ENCODE measurements at places on chromosomes 11 and 22.

DNA sequence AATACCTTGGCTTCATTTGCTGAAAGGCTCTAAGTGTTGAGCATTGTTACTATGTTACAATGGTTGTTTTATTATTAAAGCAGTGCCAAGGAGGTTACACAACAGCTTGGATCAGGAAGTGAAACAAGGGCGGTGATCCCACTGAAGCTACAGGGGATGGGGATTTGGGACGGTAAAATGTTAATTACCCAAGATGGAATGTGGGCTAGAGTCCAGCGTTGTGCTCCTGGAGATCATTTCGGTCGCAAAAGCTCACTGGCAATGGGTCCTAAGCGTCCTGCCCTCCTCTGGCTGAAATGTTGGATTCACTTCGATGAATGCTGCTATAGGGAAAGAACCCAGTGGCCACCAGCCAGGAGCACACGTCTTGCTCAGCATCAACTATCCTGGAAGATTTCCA is 48.3 kb downstream of the FAM83F start:
- no peak for DNase-seq

DNA sequence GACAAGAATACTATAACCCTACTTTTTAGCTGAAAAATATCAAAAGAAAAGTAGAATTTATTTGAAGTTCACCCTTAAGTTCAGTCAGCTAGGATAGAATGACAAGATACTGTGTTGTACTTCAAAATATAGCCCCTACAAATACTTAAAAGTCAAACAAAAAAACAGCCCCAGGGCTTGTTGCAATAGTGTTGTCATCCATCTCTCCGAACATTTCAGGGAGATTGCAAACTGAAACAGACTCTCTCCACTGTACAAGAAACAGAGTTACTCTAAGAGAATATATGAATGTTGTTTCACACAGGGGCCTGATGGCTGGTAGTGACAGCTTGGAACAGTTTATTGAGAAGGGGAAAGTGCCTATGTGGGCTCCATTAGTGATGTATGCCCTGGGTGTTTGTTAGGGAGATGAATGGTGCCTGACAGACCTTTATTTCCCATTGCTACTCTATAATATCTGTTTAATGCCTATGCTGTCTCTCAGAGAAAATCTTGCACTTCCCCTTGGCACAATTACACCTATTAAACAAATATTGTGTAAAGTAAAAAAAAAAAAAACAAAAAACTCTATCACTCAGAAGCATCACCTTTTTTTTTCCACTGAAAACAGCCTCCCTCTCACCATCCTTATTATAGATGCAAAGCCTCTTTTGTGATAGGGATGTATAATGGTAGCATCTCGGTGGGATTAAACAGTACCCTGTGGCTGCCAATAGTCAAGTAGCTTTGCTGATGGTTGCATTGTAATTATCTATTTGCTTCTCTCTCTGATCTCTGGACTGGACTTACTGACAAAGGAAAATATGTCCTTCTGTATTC is 506.3 kb upstream of the LUZP2 start:
- no peak for DNase-seq

- no peak for DNase-seq
Observed at GRCh38 chr22:46929046-46929709, 166.7 kb downstream of the TBC1D22A start.

GRCh38 chr11:43923406-43924111 is 18.9 kb upstream of the C11orf96 start:
- no peak for DNase-seq

- peak; percentile 54 for DNase-seq
Observed at GRCh38 chr22:23072911-23073491, 2.7 kb downstream of the GNAZ start.

- DNase-seq: no peak
Observed at GRCh38 chr11:10072142-10072541, 221.9 kb downstream of the SBF2 start.

- no peak for DNase-seq
Observed at GRCh38 chr22:45731798-45732495, 60.3 kb downstream of the ATXN10 start.

DNA sequence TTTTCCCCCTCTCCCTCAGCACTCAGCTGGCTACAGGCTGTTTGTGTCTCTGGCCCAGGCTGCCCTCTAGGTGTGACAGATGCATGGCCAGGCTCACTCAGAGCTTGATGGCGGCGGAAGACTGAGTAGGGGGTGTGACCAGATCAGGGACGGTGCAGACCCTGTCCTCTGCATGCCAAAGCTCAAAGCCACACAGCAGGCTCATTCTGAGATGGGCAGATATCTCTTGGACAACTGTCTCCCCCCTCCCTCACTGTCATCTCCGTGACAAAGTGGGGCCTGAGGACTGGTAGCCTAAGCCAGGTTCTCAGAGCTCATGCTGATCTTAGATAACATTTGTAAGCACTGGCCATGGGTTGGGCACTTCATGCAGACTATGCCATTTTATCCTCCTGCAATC is 231.3 kb downstream of the DSCAML1 start:
- DNase-seq: no peak

GRCh38 chr11:20337526-20338154 is 25.9 kb upstream of the HTATIP2 start:
- DNase-seq: no peak

DNA sequence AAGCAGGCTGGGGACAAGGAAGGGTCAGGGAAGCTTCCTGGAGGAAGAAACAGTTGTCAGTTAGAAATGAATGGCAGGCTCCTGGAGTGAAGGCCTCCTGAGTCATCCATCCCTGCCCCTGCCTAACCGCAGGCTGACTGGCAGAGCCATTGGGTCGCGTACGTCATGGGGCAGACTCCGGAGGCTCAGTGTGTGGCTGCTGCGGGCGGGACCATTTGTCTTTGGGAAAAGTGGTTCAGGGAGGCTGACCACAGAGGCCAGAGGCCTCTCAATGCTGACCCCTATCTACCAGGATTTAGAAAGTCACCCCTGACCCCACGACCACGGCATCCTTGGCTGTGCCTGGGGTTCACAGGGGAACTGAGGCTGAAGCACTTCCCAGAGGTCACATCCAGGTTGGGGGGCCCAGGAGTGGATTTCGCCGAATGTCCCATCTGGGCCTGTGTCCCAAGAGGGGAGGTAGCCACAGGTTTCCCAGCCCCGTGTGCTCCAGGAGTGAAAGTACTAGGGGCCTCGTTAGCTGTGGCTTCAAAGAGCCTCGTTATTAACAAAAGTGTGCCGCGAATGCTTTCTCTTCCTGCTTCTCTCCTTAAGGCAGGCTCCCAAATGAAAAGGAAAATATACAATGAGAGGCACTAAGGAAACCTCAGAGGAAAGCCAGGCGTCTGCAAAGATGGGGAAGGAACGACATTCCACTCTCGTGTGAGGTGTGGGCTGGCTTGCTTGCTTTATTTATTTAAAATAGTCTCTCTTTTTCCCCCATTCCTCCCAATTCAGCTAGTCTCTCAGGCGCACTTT is 58.9 kb downstream of the FLRT1 start:
- no peak for DNase-seq

DNA sequence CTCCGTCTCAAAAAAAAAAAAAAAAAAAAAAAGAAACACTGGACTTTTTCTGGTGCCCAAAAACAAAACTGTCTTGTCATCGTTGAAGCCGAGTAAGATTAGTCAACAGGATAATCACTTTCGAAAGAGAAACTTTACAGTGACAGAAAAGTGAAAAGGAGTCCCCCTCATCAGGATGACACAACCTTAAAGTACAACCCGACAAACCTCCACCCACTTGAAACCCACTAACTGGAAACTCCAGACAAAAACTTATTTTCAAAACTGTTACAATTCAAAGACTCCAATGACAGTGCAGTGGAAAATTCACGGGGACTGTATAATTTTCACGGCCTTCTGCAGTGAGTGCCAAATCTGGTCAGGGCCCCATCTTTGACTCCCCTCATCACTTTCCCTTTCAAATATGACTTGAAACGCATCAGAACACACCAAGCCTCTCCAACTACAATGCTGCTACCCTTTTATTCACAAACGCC is 1.3 kb downstream of the DENND5A start:
- DNase-seq: no peak

GRCh38 chr11:100860318-100861155 is 173.4 kb downstream of the ARHGAP42 start:
- no peak for DNase-seq

DNA sequence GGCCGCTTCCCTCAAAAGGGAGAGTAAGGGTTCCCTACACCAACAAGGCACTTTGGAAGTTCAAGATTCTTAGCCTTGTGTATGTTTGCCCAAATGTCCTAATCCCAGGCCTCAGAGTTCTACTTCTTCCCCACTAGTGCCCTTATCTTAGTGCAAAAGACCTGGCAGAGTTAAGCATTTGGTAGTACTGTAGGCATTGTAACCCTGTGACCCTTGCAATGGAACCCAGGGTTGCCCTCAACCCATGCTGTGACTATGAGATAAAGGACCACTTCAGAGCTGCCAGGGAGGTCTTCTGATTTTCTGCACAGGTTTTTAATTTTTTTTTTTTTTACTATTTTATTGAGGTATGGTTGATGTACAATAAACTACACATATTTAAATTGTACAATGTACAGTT is 65.1 kb downstream of the C11orf65 start:
- DNase-seq: no peak

GRCh38 chr11:72441752-72442207 is 7.4 kb upstream of the CLPB start:
- no peak for DNase-seq

- DNase-seq: no peak
Observed at GRCh38 chr11:59611570-59612565, 3.7 kb downstream of the OSBP start.

- peak; percentile 93 for DNase-seq
Observed at GRCh38 chr11:67438158-67438902, 848 bp upstream of the PTPRCAP start.

- DNase-seq: no peak
Observed at GRCh38 chr11:127890030-127890615, 697.2 kb downstream of the ETS1 start.

DNA sequence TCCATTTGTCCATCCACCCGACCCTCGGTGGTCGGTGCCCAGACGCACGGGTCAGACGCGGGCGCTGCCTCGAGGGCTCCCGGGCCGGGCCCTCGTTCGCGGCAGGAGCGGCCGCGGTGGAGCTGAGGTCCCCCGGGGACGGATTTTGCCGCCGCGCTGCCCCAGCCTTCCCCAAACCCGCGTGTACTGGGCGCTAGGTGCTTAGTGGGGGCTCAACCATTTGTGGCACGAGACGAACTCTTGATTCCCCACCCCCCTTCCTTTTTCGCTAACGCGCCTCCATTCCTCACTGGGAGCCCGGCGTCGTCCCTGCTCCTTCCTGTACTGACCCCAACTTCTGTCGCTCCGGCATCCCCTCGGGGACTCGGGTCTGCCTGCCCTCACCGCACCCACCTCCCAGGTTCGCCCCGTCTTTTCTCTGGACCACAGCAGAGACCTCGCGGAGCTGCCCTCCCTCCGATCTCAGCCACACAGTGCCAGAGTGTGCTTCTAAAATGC is 789 bp upstream of the CBX7 start:
- peak; percentile 66 for DNase-seq

GRCh38 chr22:25403811-25404471 is 160.5 kb upstream of the GRK3 start:
- no peak for DNase-seq

DNA sequence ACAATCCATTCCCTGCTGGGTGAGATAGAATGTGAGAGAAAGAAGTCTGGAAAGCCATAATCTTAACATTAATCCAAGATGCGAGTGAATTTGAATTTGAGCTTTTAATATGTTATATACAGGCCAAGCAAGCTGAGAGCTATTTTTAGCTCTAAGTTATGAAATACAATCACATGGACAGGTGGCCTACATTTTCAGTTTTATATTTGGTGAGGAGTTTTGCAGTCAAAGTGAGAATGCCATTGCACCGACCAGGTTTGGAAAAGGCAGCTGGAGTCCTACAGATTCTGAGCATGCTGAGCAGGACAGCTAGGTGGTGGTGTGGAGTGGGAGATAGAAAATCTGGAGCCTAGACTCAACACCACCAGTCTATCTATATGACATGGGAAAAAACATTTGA is 12.0 kb downstream of the OR5B21 start:
- no peak for DNase-seq

- no peak for DNase-seq
Observed at GRCh38 chr22:35479359-35479758, 61.3 kb upstream of the RASD2 start.

DNA sequence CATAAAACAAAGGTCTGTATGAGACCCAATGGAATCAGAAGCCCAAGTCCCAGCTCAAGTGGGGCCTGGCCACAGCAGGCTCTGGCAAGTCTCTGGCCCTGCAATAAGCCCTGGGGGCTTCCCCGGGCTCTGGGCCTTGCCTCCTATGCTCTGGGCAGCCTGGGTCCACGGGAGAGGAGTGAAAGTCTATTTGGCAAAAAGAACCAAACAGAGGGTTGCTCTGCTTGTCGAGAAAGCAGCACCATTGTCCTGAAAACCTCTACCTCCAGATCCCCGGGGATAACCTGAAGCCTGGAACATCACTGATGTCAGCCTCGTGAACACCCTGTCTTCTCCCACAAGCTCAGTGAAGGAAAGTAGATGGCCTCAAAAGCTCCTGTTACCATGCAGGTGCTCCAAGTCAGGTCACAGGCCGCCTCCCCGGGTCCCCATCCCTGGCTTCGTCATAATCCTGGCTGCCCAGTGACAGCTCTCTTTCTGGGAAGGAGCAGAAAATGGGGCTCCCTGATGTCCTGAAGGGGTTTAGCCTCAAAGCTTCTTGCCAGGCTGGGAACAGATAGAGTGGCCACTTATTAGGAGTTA is 46.1 kb upstream of the ETS1 start:
- DNase-seq: no peak

DNA sequence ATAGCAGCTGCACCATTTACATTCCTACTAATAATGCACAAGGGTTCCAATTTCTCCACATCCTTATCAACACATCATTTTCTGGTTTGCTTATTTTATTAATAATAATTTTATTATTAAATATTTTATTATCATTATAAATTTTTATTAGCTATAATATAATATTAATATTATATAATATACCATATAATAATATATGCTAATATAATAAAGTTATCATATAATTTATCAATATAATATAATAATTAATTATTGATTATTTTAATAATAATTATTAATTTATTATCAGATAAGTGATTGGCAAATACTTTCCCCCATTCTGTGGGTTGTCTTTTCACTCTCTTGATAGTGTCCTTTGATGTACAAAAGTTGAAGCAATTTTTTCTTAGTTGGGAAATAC is 27.7 kb downstream of the OR2AT4 start:
- no peak for DNase-seq

DNA sequence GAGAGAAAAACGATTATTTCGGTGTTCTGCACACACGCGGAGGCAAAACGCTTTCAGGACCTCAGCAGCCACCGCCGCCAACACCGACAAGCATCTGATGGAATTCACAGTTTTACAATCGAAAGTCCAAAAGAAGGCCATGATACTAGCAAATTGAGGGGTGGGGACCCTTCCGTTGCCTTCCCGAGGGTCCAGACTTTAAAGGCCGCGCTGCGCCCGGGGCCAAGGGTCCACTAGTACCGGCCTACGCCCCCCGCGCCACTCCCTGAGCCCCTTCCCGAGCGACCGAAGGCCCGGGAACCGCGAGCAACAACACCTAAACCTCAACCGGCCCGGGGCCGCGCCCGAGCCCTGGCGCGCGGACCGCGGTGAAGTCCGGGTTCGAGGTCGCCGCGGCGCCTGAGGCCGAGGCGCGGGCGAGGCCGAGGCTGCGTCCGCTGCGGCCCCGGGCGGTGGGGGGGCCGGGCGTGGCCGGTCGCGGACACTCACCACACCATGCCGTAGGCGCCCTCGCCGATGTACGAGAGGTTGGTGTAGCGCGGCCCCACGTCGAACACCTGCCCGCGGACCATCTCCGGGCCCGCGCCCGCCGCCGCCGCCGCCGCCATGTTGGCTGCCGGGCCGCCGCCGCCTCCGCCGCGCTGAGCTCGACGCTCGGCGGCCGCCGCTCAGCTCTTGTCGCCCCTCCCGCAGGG is 465 bp downstream of the MAPK1 start:
- DNase-seq: no peak

- no peak for DNase-seq
Observed at GRCh38 chr11:32643526-32643925, 59.9 kb downstream of the EIF3M start.

Measured in chondrocyte (in vitro differentiated cells).